ENCODE measurements at places on chromosomes 5 and 9.

DNA sequence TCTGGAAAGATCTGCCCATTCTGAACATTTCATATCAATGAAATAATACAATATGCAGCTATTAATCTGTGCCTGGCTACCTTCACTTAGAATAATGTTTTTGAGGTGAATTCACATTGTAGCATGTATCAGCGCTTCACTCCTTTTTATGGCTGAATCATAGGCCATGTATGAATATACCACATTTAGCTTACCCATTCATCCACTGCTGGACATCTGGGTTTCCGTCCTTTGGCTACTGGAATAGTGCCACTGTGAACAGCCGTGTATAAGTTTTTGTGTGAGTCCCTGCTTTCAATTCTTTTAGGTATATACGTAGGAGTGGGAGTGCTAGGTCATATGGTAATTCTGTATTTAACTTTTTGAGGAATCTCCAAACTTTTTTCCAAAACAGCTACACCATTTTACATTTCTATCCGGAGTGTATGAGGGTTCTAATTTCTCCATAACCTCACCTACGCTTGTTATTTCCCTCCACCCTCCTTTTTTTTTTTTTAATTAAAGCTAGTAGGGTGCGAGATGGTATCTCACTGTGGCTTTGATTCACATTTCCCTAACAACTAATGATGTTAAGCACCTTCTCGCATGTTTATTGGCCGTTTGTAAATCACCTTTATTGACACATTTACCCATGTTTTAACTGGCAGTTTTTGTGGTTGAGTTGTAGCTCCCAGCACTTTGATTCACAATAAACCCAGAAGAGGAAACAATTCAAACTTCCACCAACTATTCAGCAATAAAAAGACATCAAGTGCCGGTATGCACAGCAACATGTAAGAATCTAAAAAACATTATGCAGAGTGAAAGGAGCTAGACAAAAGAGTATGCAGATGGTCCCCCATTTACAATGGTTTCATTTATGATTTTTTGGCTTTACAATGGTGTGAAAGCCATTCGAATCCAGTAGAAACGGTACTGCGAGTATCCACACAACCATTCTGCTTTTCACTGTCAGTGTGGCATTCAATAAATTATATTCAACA lies 8.1 kb downstream of the SEMA4D start:
- no peak for DNase-seq

GRCh38 chr5:81194633-81195334 lies 38.3 kb upstream of the CKMT2 start:
- peak; percentile 74 for DNase-seq

DNA sequence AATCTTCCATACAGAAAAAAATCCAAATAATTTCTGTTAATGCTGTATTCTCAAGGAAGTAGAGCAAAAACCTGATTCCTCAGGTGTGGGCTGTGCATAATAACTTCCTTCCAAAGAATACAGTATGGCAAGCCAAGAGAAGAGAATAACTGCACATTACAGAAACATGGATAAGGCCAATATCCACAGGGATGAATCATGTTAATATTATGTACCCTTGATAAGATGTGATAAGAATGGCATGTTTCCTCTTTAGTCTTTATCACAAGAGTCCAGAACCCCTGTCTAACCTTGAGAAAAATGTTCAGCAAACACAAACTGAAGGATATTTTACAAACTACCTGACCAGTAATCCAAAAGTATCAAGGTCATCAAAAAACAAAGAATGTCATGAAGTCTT lies 795.8 kb downstream of the SEMA5A start:
- peak; percentile 10 for DNase-seq

DNA sequence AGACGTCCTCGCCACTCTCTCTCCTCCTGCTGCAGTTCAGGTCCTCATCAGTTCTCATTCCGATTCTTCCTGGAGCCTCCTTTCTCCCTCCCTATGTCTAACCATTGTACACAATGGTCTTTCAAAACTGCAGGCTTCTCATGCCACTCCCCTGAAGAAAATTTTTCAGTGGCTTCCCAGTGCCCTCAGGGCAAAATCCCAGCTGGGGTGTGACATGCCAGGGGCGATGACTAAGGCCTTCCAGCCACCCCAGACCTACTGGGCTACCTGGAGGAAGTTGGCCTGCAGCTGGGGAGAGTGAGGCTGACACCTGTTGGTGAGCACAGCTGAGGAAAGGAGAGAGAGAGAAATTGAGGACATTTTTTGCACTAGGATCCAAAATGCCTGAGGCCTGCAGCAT lies 65.2 kb downstream of the SREK1 start:
- DNase-seq = no peak
